ENCODE measurements at places on chromosomes 16 and 17. TPM values are rescaled to one million over a fixed set of nuclear protein-coding genes. Genes with fewer than 3 reads are reported as not detected.

Gene BLMH
- total RNA-seq: 27.4 TPM

DNA sequence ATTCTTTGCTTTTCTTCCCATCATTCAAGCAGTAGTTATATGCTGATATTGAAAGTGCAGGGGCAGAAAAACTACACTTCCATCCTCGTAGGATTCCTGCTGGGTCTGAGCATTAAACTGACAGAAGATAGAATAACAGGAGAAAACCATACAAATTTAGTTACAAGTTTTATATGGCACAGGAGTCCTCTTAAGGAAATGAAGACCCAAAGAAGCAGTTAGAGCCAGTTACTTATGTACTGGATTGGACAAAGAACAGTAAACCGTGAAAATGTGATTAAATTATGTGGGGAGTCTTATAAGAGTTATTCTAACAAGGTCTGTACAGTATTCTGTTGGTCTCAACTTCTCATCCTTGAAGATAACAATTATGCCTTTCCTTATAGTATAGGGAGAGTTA is 81.2 kb upstream of the NSRP1 start:
- DNase-seq: no peak

GRCh38 chr16:51553910-51554309 is 402.8 kb upstream of the SALL1 start:
- no peak for DNase-seq

DNA sequence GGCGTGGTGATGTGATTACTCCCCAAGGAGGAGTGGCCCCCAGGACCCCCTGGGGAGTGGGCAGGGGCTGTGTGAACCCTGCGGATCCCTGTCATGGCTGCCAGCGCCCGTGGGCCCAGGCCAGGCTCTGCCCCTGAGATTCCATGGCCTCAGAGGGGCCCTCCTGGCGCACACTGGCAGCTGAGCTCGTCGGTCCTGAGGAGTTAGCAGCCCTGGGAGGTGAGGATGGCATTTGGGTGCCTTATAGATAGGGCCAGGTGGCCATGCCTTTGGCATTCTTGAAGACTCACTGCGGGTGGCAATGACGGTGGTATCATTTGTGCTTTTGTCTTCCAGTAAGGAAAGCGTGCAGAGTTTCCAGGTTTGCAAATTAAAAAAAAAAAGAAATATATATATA is 146.8 kb upstream of the GSE1 start:
- no peak for DNase-seq
